ENCODE measurements at places on chromosomes 11 and 22. TPM values are rescaled to one million over a fixed set of nuclear protein-coding genes. Genes with fewer than 3 reads are reported as not detected.

- no peak for DNase-seq
Observed at GRCh38 chr11:92845805-92846204, 123.6 kb upstream of the MTNR1B start.

The CCDC89 gene
- total RNA-seq, result 0.54 TPM

The OR8A1 gene
- total RNA-seq, result not detected

The SAA4 gene
- total RNA-seq, result not detected
